ENCODE measurements at places on chromosomes 1 and 21.

DNA sequence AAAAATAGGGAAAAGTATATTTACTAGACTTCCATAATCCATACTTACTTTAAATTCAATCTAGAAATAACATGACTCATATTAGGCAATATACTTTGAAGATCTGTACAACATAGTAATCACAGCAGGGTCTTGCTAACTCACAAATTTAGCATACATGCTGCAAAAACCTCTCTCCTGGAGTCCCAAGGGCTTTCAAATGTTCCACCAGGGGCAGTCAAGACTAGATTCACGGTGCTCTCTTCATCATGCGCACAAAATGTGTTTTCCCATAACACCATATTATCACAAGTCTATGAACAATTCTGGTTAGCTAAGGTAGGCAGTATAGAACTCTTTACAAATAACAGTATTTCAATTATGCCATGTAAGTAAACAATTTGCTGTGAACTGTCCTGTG lies 45.8 kb downstream of the SSX2IP start:
- no peak for DNase-seq

DNA sequence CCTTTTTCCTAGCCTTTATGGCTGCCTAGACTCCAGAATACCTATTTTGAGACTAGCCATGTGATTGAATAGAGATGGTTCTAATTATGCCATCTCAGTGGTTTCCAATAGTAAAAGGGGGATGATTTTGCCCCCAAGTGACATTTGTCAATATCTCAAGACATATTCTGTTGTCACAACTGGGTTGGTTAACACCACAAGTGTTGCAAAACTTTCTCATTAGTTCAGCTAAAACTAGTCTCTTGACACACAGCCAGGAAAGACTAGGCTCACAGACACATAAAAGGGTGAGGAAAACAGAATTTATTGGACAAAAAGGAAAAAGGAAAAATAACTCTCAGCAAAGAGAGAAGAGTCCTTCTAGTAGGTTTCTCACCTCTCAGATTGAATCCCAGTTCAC lies 39.9 kb upstream of the GBP5 start:
- no peak for DNase-seq

DNA sequence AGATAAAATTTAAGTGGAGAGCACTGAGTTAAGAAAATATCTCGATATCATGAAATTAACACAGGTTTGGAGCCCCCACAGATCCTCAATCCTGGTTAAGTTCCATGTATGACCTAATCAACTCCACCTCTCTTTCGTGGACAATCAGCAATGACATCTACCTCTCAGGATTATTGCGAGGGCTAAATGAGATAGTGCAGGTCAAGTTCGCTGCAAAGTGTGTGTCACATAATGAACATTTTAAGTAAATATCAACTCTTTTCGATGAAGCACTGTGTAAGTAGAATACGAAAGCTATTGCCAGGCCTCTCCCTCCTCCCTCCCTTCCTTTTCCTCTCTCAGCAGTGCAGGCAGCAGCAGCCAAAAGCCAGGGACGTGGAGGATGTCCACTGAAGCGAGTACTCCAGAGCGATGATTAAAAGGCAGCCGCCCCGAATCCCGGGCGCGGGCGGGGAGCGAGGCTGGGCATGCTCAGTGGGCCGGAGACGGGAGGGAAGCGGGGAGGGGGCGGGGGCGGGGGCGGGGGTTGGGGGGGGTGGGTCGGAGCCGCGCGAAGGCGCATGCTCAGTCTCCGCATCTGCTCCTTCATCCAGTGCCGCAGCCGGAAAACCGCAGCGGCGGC lies at the start of gene CAMSAP2:
Gene CAMSAP2 (plus strand): TSS at position 567 of the 622 bp plus-strand sequence. CDS start 935 bp downstream, outside the sequence.
- DNase-seq: peak; percentile 63

- DNase-seq: no peak
Observed at GRCh38 chr1:10819198-10819901, 22.9 kb upstream of the CASZ1 start.

- DNase-seq: peak; percentile 42
Observed at GRCh38 chr1:41870076-41870562, 48.6 kb downstream of the HIVEP3 start.

DNA sequence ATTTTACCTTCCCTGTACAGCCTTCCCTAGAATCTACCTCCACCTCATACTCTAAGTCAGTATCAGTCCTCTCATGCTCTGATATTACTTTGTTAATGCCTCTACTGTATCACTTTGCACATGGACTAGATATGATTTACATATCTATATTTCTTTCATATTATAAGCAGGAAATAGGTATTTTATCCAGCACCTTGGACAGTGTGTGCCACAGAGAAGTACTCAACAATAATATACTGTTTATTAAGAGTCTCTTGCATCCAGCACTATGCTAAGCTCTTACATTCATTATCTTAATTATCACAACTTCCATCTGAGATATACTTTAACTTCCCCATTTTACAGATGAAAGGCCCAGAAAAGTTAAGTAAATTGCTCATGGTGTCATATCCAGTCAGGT lies 247.9 kb upstream of the DAB1 start:
- no peak for DNase-seq

- DNase-seq: no peak
Observed at GRCh38 chr1:2341706-2342383, 49.5 kb downstream of the MORN1 start.

Measured in CD4-positive, alpha-beta T cell treated with Interleukin-2 at 100 ng/mL for 4 hours (primary cell).